Activated CD8-positive, alpha-beta memory T cell treated with anti-CD3 and anti-CD28 coated beads for 1 hour (primary cell): ENCODE measurements at places on chromosomes 2 and 18.

DNA sequence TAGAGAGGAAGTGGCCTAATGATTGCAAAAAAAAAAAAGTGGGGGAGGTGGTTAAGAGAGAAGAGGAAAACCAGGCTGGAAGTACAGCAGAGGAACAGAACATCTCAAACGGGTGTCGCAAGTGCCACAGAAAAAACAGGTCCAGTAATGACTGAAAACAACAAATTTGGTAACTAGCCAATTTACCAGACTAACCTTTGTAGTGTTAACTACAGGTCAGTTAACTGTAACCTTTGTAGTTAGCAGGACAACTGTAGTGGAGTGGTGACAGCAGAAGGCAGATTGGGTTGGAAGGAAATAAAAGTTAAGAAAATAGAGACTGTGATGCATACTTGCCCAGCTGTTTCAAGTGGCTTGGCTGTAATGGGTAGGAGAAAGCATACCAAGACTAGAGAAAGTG is 91.4 kb upstream of the CHST9 start:
- DNase-seq, result no peak

GRCh38 chr2:31440764-31441163 is 26.2 kb upstream of the XDH start:
- DNase-seq, result no peak

DNA sequence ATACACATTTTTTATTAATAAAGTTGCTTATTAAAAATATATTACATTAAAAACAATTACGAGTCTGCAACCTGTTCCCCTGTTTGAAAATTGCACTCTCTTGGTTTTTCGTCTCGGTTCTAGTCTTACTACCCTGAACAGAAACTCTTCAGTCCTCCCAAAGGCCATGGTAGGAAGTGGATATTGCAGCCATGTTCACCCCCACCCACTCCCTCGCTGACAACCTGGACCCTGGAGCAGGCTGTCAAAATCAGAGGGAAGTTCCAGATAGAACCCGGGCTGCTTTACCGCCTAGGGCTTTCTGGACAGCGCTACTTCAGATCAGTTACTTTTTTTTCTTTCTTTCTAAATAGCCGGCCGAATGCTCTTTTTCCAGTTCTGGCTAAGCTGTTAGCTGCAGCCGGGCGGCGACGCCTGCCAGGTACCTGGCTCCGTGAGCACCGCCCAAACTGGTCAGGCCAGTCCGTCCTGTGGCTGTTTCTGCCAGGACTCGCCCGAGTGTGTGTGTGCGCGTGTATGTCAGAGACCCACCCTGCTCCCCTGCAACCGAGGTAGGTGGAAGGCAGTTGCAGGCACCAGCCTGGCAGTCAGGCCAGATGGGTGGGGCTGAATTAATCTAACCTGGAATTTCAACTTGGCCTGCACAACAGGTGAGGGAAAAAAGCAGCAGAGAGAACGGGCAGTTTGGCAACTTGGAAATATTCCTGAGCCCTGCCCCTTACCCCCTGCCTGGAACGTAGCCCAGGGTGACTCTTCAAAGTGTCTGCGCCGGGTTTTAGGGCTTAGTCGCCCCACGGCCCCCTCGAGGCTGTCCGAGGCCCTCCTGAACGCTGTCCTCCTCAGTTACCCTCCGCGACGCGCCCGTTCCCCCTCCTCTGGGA is 1.1 kb upstream of the TET3 start:
- DNase-seq, result no peak

- no peak for DNase-seq
Observed at GRCh38 chr2:20567159-20567925, 83.6 kb downstream of the HS1BP3 start.

DNA sequence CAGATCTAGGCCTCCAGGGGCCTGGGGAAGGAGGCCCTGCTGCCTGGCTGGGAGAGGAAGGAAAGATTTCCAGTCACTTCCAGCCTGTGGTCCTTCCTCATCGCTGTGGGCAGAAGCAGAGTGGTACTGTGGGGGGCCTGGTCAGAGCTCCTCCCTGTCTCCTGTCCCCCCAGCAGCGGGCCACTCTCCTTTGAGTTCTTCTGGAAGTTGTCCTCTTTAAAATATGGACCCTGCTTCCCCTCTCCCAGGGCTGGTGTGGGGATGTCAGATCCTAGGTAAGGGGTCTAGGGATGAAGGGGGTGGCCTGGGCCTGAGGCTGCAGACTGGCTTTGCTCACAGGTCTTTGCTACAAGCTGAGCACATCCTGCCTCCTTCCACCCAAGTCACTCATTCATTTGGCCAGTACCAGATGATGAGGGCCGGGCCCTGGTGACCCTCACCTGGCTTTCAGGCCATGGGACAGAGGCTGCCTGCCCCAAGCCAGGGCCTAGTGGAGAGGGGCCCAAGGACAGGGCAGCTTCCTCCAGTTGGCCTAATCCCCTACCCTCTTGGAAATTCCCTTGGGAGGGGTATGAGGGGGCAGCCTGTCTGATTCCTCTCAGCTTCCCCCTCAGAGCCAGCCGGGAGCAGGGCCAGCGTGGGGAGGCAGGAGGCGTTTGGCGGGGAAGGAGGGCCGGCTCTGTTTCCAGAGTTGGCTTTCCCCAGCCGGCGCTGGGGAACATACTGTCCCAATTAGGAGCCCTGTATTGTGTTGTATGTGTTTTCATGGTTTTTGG is 231.9 kb downstream of the DYSF start:
- no peak for DNase-seq

DNA sequence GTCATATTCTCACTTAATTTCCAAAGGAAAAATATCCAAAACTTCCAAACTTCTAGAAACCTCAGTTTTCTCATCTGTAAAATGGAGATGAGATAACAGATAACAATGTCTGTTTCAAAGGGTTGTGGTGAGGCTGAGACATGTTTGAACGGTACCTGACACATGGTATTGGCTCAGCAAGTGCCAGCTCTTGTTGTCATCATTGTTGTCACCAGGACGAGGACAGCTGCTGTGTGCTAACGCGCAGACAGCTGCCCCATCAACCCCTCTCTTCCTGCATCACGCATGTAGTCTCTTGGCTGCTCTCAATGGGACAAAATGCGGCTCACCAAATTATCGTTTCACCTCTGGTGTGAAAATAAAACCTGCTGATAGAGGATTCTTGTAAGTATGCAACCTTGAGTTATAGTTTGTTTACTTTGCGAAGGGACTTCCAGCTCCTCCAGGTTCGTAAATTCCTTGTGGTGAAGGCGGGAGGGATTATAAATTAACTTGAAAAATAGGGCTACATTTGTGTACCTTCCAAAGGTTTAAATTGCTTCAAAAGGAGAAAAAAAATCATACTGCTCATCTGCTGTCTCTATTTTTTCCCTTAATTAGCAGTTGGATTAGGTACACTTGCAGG is 605.4 kb downstream of the BCL11A start:
- DNase-seq, result no peak

DNA sequence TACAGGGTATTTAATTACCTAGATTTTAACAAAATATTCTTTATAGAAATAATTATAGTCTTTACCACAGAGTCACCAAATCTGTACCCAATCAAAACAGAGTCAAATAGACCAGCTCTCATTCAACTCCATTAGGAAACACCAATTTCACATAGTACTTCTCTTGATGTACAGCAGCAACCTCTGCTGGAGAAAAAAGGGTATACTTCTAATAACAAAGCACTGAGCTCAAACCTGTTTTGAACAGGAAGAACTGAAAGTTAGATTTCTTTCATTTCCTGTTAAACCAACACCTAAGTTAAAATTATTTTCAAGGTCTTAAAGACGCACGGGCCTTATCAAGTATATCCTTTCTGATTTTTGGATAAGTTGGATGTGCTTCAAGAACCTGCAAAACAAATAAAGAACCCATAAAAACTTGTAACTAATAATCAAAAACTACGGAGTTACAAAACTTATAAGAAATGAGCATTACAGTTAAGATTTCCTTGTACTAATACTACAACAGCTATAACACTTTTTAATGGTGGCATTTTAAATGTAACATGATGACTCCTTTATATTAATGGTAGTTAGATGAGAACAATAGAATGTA is 79.0 kb downstream of the TTC21B start:
- DNase-seq, result no peak

- DNase-seq, result no peak
Observed at GRCh38 chr2:204135752-204136151, 199.2 kb downstream of the ICOS start.

GRCh38 chr2:47771211-47771610 is 11.7 kb upstream of the MSH6 start:
- no peak for DNase-seq

DNA sequence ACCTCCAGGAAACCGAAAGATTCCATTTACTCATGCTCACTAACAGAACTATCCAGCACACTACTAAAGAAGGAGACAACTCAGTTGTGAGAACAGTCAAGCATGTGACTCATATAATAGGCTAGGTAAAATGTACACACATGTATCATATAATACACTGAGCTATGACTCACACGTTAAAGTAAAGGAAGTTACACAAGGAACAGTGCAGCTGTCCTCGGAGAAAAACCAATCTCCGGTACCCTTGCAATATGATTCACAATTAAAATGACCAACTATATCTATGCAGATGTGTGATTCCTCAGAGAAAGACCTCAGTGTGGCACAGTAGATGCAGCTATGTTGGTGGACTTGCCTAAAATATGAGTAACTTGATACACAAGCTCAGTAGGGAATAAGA is 76.5 kb downstream of the STRN start:
- no peak for DNase-seq

DNA sequence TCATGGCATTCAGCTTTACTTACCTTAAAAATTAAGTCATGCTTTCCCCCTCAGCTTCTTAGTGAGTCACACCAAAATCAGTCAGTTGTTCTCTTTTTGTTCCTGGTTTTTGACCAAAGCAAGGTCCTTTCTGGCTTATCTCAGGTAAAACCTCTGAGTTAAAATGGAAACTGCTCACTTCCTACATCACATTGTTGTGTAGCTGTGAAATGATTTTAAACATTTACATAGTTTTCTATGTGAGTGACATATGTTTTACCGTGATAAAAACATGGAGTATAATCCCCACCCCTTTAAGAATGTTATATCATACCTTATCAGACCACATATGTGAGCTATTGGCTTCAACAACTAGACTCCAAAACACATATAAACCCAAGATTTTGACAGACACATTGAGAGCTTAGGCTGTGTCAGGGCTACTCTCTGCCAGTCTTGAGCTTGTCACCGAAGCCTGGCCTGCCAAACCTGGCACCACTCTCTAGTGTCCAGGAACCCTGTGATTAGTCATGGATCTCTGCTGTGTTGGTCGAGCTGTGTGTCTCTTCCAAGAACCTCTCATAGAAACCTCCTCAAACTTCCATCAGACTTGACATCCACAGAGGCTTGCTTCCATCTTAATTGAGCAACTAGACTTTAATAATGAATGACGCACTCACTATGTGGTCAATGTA is 294.5 kb upstream of the FBXO11 start:
- no peak for DNase-seq

GRCh38 chr2:191922736-191923651 is 76.1 kb upstream of the CAVIN2 start:
- no peak for DNase-seq

DNA sequence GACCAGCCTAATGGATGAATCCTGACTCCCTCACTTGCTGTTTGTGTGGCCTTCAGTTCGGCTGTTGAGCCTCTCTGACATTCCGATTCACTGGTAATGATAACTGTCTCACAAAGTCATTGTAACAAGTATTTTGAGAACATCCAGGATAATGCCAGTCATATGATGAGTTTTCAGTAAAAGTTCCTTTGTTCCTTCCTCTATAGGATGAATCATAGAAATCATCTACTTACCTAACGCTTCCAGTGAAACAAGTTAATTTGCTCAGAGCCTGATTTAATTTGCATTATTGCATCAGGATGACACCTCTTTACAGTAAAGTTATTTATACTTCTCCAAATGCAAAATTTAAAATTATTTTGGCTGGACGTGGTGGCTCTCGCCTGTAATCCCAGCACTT is 32.0 kb downstream of the RAB31 start:
- DNase-seq, result no peak

- no peak for DNase-seq
Observed at GRCh38 chr2:69923116-69923515, 8.2 kb downstream of the MXD1 start.

DNA sequence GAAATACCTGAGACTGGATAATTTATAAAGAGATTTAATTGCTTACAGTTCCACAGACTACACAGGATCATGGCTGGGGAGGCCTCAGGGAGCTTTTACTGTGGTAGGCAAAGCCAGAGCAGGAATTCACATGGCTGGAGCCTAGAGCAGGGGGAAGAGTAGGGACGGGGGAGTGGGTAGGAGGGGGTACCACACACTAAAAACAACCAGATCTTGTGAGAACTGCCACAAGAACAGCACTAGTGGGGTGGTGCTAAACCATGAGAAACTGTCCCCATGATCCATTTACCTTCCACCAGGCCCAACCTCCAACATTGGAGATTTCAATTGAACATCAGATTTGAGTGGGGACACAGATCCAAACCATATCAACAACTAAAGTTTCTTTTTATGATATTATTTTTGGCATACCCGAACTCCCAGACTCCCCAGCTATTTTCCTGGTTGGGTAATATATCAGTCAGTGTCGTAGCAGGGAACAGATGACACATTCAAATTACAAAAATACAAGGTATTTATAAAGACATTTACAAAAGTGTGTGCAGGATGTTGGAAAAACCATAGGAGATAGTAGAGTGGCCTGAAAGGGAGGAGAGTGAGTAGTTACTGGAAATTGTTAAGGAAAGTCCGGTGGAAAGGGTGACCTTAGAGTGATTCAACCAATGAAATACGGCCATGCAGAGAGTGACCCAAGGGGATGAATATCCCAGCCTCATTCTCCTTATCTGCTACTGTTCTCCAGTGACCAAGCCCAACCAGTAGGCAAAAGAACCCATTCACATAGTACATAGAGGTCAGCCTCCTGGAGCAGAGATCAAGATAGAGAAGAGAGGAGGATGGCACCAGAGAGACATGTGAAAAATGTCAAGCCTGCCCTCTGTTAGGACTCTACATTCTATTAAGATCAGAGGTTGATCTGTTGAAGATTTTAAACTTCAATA is 8.8 kb downstream of the RPL37A start:
- DNase-seq, result no peak

DNA sequence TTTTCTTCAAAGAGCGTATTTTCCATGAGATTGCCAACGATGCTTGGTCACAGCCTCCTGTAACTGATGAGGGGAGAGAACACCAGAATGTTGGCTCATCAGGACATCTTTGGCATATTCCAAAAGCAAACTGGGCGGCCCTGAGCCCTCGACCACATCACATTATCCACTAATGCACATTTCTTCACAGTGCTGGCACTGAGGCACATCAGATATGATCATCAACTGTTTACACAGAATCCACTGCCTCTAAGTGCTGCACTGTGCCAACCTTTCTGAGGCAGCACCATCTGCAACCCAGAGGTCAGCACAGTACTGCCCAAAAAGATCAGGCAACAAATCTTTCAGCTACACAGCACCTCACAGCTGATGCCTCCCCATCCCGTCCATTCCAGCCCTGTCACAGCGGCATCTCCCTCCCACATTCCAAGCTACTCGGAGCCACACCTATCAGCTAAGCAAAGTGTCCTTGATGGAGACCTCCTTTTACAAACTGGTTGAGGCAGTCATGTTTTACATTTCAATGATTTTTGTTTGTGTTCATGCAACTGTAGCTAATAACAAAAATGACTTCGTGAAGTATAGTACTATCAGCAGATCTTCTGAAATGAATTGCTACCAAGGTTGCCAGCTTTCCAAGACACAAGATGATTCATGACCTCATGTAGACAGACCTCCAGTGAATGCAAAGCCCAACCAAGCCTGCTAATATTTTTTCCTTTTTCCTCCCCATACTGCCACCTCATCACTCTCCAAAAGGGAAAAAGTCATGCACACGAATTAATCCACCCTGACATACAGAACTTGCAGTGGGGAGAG is 32.3 kb downstream of the MYO5B start:
- DNase-seq, result no peak

GRCh38 chr18:48116017-48116416 is 185.6 kb upstream of the SMAD2 start:
- no peak for DNase-seq

GRCh38 chr2:187475499-187476248 is 27.6 kb upstream of the CALCRL start:
- DNase-seq, result no peak
